ENCODE measurements at places on chromosomes 2 and 18.

DNA sequence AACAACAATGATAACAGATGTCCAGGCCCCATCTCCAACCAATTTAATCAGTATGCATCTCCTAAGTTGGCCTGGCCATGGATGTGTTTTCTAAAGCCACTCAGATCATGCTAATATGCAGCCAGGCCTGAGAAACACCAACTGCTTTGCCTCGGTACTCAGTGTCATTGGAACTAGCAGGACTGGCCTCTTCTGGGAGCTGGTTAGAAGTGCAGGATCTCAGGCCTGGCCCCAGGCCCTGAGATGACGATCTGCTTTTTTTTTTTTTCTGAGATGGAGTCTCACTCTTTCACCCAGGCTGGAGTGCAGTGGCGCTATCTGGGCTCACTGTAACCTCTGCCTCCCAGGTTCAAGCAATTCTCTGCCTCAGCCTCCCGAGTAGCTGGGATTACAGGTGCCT is 69.1 kb downstream of the IRS1 start:
- DNase-seq, result peak; percentile 39

- DNase-seq, result no peak
These were observed 624.8 kb upstream of the RAB6C start for GRCh38 chr2:129354631-129355030.

GRCh38 chr2:45944074-45944473 is 292.6 kb downstream of the PRKCE start:
- DNase-seq, result no peak

DNA sequence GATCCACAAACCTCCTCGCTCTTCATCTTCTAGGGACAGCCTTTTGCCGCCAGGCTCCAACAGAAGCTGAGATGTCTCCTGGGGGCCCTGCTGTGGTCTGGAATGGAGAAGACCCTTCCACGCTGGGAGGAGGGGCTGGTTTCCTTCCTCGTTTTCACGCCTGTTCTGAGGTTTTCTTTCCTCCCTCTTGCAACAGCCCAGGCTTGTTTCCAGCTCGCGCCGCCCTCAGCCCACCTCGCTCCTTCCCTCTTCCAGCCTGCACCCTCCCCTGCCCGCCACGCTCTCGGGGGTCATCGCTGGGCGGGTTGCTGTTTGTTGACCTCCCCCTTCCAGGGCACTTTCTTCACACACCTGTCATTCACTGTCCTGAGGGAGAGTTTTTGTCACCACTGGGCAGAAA is 55.4 kb downstream of the VAPA start:
- DNase-seq, result no peak
